ENCODE measurements at places on chromosomes 4 and X.

DNA sequence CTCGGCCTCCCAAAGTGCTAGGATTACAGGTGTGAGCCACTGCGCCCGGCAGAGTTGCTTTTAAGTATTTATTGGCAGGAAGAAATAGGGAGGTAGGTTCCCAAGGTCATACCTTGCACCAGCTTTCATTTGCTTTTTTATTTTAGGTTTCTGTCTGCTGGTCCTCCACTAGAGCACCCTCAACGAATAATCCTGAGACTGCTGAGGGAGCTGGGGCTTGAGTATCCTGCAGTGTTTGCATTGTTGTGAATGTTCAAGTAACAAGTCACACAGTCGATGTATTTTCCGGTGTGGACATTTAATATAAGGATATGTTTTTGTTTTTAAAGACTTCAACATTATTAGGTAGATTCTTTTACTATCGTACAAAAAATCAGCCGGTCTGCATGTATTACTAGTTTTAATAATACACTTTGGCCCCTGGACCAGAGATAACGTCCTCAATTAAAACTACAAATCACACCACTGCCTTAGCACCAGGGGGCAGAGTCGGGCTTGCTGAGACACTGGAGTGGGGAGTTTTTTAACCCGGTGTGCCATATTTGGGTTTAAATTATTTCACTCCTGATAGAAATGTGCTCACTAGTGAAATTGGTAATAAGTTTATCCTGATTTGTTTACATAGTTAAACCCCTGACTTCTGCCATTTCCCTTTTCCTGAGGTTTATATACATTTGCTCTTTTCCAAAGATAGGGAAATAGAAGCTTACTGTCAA, 11.6 kb downstream of the SMIM20 start:
- no peak for DNase-seq

- DNase-seq = no peak
These were observed 181.9 kb downstream of the CEP135 start for GRCh38 chr4:56130606-56131155.

GRCh38 chrX:13764765-13765164, 30.2 kb downstream of the OFD1 start:
- DNase-seq = no peak

DNA sequence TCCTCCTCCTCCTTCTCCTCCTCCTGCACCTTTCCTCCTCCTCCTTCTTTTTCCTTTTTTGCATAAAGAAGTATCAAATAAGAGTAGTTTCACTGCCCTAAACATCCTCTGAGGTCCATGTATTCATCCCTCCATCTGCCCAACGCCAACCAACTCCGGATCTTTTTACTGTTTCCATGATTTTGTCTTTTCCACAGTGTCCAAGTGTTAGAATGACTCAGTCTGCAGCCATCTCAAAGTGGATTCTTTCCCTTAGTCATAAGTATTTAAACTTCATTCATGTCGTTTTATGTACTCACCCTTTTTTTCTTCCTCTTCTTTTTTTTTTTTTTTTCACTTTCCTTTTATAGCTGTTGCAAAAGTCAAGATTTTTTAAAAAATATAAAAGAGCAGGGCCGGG, 12.9 kb downstream of the CSF2RA start:
- no peak for DNase-seq

GRCh38 chrX:31126205-31126604, 54.4 kb upstream of the FTHL17 start:
- no peak for DNase-seq

GRCh38 chr4:25816591-25817058, 46.2 kb downstream of the SEL1L3 start:
- DNase-seq = no peak

GRCh38 chr4:96603641-96604040, 763.7 kb downstream of the PDHA2 start:
- DNase-seq = no peak

DNA sequence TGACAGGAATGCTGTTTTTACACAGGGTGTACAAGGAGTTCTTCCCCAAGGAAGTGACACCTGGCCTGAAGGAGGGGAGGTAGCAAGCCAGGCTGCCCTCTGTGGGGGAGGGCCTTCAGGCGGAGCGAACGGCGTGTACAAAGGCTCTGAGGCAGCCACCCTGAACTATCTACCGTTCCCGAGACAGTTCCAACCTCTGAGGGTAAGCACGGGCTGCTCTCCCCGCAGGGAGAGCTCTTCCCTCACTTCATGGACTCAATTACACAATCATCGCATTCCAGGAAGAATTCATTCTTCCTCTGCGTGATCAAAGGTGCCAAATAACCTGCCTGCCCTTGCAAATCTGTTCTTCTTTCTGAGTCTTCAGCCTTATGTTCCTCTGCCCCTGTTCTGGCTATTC, 4.8 kb downstream of the ELK1 start:
- DNase-seq = no peak

- DNase-seq = no peak
These were observed 52.1 kb upstream of the STOX2 start for GRCh38 chr4:183852910-183853547.

GRCh38 chrX:25005382-25006185, 10.2 kb downstream of the ARX start:
- no peak for DNase-seq

GRCh38 chr4:189232274-189232673, 708.4 kb upstream of the FRG1 start:
- DNase-seq = no peak

DNA sequence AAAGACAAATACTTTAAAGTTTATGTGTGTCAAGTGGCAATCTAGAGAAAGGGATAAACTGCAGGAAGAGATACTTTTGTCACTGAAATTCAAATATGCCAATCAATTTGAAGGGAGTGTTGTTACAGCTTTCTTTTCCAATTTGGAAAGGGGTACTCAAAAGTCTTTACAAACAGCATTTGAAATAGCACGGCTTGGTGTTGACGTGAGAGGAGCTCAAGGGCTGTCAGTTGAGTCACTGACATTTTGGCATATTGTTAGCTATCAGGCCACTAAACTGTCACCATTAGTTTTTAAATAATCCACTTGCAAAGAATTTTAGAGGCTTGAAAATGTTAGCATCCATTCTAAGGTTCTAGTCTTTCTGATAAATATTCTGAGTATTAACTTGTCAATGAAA, 698.4 kb downstream of the IL1RAPL1 start:
- no peak for DNase-seq

DNA sequence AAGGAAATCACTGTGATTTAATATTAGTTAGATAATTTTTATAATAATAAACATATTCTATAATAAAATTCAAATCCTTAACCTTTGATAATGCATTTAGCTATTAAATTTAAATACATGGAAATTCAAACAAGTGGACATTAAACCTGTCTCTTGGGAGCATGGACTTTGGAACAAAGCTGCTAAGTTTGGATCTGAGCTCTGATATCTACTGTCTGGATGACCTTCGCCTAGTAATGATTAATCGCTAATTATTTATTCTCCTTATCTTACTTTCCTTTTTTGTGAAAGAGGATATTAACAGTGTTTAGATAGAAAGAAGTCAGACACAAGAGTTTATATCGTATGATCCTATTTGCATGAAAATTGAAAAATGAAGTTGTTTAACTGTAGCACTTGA, 980.9 kb downstream of the FSTL5 start:
- no peak for DNase-seq

GRCh38 chrX:116198810-116199209, 28.3 kb downstream of the AGTR2 start:
- DNase-seq = no peak

DNA sequence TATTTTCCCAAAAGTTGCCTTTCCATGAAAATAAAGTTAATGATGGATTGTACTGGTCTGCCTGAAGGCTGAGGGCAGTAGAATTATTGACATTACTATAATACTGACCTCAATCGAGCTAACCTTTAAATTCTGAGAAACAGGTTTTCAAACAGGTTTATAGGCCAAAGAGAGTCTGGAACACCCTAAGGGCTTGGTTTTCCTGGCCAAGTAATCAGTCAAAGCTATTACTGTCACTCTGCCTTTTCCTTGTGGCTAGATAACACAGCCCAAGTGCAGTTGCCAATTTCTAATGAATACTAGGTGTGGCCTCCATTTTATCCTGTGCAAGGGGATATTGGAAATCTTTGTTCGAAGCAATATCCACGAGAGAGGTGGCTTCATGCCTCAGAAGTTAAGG, 75.2 kb downstream of the INTS12 start:
- DNase-seq = no peak

DNA sequence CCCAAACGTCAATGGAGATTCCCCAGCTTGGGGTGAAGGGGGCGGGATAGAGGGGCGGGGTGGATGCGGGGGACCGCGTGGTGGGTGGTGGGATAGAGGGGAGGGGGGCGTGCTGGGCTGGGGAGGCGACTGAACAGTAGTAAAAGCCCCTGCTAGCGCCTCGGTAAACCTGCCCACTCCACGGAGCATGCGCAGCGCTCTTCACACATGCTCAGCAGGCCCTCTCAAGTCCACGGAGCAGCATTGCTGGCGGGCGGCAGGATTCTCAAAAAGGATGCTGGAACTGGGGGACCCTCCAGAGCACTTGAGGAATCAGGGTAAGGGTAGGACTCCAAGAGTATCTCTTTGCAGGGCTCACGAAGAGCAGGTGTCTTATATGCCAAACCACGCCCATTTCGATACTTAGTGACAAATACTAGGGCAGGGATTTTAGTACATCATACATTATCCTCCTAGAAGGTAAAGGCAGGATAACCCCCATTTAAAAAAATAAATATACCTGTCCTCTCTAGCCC, 378 bp upstream of the RPS6KA6 start:
- DNase-seq = no peak

DNA sequence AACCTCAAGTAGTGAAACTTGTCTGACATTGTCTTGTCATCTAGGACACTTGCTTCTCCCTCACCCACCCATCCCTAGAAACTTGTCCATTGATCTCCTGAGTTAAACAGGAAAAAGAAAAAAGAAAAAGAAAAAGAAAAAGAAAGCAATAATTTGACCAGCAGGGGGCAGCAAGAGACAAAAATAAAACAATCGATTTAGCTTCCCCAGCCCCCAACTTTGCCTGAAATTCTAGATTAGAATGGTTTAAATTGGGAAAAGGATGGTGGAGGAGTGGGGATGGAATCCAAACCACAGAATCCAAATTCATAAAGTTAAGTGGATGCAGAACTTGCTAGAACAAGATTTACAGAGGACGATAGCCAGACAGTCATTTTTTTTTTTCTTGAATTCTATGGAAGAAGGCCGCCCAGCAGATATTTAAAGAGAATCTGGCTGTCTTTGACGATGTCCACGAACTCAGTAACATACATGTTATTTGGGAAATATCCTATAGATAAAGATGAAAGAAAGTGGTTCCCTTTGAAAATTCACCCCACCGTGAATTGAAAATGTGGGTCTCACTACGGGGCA, 282.9 kb downstream of the USP46 start:
- DNase-seq = no peak

- no peak for DNase-seq
These were observed 1571.9 kb downstream of the ADGRL3 start for GRCh38 chr4:62771983-62772557.

DNA sequence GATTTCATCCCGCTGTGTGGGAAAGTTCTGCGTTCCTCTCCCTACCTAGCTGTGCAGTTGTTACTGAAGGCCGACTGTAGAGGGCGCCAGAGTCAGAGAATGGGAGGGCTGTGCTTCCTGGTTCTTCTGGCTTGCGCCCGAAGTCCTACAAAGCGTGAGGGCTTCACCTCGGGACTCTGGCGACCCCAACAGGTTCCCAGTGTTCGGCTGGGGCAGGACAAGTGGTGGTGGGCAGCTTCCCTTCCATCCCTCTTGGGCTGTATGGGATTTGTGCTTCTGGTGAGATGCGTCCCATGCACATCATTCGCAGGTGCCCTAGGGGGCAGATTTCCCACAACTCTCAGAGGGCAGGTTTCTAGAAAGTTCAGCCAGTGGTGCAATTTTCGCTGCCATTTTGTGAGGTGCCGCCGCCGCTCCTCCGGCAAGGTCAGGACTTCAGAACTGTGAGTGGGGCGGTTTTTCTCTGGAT, 27.3 kb downstream of the CT45A1 start:
- peak; percentile 60 for DNase-seq

- DNase-seq = no peak
These were observed 51.7 kb upstream of the CLNK start for GRCh38 chr4:10736266-10736665.

DNA sequence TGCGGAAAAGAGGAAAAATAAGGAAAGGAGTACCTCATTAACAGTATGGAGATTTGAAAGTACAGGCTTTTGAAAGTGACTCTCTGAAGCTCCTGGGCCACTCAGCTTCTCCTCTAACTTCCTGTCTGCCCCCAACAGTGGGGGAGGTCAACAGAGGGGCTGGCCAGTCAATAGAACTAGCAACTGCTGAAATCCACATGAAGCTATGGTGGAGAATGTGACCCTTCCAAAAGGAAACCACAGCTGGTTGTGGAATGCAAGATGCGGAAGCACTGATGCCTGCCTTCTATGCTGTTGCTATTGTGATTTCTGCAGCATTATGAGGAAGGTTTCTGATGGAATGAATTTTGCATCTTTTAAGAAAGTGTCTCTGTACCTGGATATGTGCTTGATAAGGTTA, 2.4 kb downstream of the CORIN start:
- DNase-seq = no peak

DNA sequence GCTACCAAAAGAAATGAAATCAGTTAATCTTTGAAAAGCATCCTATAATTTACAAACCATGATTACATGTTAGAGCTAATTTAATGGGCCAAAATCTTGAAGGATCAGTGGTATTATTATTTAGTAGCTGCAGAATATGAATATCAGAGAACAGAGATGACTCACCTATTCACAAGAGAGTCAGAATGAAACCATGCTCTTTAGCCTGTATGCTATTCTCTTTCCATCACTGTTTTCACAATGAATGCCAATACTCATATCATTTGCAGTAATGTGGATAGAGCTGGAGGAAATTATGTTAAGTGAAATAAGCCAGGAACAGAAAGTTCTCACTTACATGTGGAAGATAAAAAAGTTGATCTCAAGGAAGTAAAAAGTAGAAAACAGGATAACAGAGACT, 414.1 kb downstream of the CENPC start:
- no peak for DNase-seq

DNA sequence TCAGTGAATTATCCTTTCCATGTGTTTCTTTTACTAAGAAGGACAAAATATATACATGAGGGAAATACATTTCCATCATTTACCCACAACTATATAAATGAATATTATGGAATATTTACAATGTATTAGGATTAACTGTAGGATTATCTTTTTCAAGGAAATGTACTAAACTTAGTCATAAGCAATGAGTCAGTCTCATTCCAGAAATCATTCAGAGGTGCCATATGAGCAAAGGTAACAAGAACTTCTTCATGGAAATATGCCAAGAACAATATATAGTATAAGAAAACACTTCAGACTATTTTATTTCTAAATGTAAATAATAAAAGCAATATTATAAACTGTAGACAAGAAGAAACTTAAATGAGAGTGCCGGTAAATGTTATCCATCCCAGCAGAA, 67.1 kb downstream of the USP38 start:
- no peak for DNase-seq

GRCh38 chr4:37516057-37516775, 170.0 kb downstream of the RELL1 start:
- no peak for DNase-seq

GRCh38 chrX:27915617-27916016, 65.6 kb downstream of the DCAF8L1 start:
- DNase-seq = no peak

- DNase-seq = no peak
These were observed 82.0 kb downstream of the ATP8A1 start for GRCh38 chr4:42574870-42575430.

- no peak for DNase-seq
These were observed 209.0 kb downstream of the IDS start for GRCh38 chrX:149296092-149296491.
